ENCODE measurements at places on chromosomes 7 and 10. TPM values are rescaled to one million over a fixed set of nuclear protein-coding genes. Genes with fewer than 3 reads are reported as not detected.

DNA sequence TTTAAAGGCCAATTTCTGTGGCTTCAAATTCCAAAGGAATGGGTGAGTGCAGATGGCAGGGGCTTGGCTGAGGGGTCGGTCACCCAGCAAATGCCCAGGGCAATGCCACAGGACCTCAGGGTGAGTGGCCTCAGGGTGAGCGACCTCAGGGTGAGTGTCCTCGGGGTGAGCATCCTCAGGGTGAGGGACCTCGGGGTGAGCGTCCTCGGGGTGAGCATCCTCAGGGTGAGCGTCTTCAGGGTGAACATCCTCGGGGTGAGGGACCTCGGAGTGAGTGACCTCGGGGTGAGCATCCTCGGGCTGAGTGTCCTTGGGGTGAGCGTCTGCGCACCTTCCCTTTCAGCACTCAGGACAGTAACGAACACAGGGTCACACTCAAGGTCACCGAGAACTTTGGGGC, 59.2 kb downstream of the ADARB2 start:
- H3K27ac ChIP-seq: no peak overlapping the region
- H3K36me3 ChIP-seq: no peaks in the 10 kb centered on the region
- H3K27me3 ChIP-seq: no peaks in the 10 kb centered on the region
- no peak for DNase-seq
- H3K4me3 ChIP-seq: no peak overlapping the region
- no peaks in the 10 kb centered on the region for H3K4me1 ChIP-seq

- peak within 1 kb of the TSS; percentile 81 for H3K27ac ChIP-seq
- H3K27me3 ChIP-seq: no peaks in the 10 kb centered on the region
- peak; percentile 54 for DNase-seq
- H3K4me1 ChIP-seq: peaks cover 21% of the 10 kb centered on the region
Measured at GRCh38 chr10:75431180-75432111, at the start of gene LRMDA. Gene LRMDA (plus strand): TSS chr10:75431624.

- DNase-seq: no peak
- no peak overlapping the region for H3K27ac ChIP-seq
- H3K4me1 ChIP-seq: peaks cover 12% of the 10 kb centered on the region
- H3K36me3 ChIP-seq: no peaks in the 10 kb centered on the region
- H3K27me3 ChIP-seq: no peaks in the 10 kb centered on the region
Measured at GRCh38 chr7:115654384-115655214, 376.0 kb downstream of the TFEC start.

The MRPS24 gene
- 38.7 TPM for total RNA-seq

The MINPP1 gene
- 29.5 TPM for total RNA-seq

Data from liver (tissue), 10 donors.